Spinal cord (tissue), 10 donors: ENCODE measurements at places on chromosomes 2 and 18. TPM values are rescaled to one million over a fixed set of nuclear protein-coding genes. Genes with fewer than 3 reads are reported as not detected.

The SCN7A gene
- total RNA-seq: 125 TPM

The HRH4 gene
- total RNA-seq: 0.20 TPM

The SLC5A7 gene
- 40.3 TPM for total RNA-seq

The PLEKHM3 gene
- total RNA-seq: 34.5 TPM

GRCh38 chr18:4318311-4318710, 136.8 kb downstream of the DLGAP1 start:
- no peaks in the 10 kb centered on the region for H3K4me1 ChIP-seq
- H3K36me3 ChIP-seq: no peaks in the 10 kb centered on the region
- H3K27ac ChIP-seq: no peak overlapping the region
- H3K27me3 ChIP-seq: no peaks in the 10 kb centered on the region

DNA sequence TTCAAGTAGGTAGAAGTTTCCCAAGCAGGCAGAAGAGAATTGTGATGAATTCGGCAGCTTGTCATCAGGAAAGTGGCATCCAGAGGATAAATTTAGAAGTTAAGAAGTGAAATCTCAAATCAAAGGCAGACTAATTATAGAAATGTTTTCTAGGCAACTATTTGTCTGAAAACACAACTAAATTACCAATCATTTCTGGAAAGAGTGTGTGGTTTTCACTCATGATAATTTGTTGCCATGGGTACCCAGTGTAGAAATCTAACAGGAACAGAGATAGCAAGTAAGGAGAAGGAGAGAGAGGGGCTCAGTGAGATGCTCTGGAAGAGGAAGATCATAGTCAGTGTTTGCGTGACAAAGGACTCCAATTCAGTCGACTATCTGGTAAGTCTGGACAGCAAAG, 208.1 kb downstream of the NCKAP5 start:
- no peak overlapping the region for H3K4me3 ChIP-seq
- H3K4me1 ChIP-seq: no peaks in the 10 kb centered on the region
- H3K27me3 ChIP-seq: no peaks in the 10 kb centered on the region
- H3K36me3 ChIP-seq: no peaks in the 10 kb centered on the region

DNA sequence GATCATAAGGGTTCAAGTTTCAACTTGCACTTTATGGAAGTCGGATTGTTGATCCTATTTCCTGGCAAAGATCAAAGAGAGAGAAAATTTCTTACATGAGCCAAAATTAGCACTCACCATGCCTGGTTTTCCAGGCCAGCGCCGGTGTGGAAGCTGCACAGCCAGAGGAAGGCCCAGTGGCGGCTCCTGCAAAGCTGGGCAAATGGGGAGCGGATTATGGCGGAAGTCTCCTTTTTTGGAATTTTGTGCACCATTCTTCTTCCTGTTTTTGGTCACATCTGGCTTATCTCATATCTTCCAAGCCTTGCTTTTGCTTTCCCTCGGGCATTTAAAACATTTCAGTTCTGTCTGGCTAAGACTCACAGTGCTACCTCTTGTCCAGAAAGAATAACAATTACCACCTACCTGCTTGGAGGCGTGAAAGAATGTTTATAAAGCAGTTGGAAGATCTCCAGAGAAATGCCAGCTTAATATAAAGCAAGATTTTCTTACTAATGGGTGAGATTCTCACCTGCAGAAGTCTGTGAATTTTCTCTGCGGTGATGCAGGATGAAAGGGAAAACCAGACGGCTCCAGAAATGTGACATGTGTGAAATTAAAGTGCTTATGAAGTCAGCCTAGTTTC, 94.3 kb downstream of the ASAP2 start:
- no peak overlapping the region for H3K27ac ChIP-seq
- no peaks in the 10 kb centered on the region for H3K27me3 ChIP-seq
- no peak for DNase-seq
- peaks cover 14% of the 10 kb centered on the region for H3K36me3 ChIP-seq
- H3K4me3 ChIP-seq: no peak overlapping the region

DNA sequence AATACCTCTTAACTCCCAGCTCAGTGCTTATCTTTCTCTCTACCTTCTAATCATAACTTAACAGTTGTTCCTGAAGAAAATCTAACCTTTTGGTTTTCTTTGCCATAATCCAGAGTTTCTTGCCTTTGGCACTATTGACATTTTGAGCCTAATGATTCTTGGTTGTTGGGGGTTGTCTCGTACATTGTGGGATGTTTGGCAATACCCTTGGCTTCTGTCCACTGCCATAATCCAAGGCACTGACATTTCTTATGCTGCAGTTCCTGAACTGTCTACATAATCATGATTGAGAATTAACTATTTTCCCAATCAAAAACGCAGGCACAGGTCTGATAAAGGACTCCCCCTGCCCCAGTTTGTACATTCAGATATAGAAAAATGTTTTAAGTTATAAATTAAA, 203.2 kb upstream of the MEX3C start:
- H3K36me3 ChIP-seq: no peaks in the 10 kb centered on the region
- no peak overlapping the region for H3K4me3 ChIP-seq
- no peaks in the 10 kb centered on the region for H3K27me3 ChIP-seq

DNA sequence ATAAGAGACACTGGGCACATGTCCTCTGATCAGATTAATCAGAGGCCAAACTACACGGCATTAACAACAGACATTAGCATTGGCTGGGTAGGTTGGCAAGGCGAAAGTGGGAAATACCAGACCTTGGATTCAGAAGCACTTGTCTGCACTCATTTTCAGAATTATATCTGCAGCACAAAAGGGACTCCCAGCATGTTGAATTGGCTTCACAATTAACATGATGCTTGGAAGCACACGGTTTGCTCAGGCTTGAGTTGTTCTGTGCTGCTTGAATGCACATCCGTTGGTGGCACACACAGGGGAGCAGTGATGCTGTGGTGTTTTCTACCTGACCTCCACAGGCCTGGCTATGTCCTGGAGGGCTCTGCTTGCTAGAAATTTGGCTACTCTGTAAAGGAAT, 83.9 kb downstream of the ACTR3 start:
- H3K4me3 ChIP-seq: no peak overlapping the region
- no peaks in the 10 kb centered on the region for H3K27me3 ChIP-seq
- DNase-seq: no peak
- H3K4me1 ChIP-seq: peaks cover 14% of the 10 kb centered on the region
- H3K27ac ChIP-seq: no peak overlapping the region
- no peaks in the 10 kb centered on the region for H3K36me3 ChIP-seq

GRCh38 chr2:39686456-39686855, 20.7 kb downstream of the TMEM178A start:
- H3K4me3 ChIP-seq: no peak overlapping the region
- no peaks in the 10 kb centered on the region for H3K36me3 ChIP-seq
- H3K27ac ChIP-seq: no peak overlapping the region
- H3K27me3 ChIP-seq: no peaks in the 10 kb centered on the region
- DNase-seq: no peak
